ENCODE measurements at places on chromosomes 7 and 10.

GRCh38 chr7:131546583-131547141 lies 9.8 kb downstream of the PODXL start:
- DNase-seq: peak; percentile 4

DNA sequence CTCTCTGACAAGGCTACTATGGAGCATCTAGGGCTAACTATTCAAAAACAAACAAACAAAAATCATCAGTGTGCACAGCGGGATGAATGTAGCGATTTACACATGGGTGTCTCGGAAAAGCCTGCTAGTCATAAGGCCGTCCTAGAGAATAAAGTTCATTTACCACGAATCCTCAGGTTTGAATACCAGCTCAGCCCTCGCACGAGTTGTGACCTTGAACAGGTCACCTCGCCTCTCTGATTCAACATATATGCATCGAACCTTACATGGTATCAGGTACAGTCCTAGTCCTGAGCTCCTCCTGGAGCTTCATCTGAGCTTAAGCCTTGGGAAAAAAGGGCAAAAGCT lies 572 bp downstream of the ATP5MF start:
- DNase-seq: no peak

DNA sequence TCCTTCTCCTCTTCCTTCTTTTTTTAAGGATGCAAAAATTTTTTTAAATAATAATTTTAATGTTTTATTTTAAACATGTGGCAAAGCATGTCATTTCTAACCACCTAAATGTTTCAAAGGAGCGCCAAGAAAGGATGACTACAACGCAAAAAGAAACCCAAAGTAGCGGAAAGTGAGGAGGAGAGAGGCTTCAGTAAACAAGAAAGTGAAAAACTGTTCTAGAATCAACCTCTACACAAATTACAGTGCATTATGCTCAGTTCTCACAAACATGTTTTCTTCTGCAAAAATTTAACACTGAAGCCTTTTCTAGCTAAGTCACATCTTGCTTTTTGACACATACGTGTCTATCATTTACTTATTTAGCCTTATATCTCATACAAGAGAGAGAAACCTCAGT lies 948.6 kb downstream of the GATA3 start:
- no peak for DNase-seq

DNA sequence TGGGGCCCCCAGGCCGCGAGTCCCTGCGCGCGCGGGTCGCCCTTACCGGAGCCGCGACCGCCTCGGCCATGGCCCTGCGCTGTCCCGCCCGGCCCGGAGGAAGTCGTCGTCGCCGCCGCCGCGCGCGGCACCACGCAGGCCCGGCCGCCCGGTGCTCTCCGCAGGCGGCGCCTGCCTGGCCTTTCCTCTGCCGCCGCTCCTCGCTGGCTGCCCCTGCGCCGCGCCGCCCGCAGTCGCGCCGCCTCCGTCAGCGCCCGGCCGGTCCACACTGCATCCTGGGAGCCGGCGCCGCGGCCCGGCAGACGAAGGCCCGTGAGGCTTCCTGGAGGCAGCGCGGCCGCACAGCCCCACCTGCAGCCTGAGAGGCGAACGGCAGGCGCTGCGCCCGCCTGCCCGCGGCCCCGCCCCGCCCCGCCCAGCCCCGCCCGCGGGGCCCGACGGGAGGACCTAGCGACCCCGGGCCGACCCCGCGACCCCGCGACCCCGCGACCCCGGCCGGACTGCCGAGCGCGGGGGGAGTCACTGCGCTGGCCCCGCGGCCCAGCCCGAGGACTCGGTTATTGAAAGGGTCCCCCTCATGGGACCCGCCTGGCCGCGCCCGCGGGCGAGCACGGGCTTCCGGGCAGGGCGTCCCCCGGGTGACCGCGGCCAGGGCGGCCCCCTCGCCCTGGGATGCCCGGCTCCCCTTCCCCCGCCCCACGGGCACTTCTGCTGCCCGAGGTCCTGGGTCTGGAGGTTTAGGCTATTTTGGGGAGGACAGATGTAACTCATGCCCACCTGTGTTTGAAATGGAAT lies at the start of gene ZNF746:
Gene ZNF746, minus strand, starts transcription at position 343 of the 795 bp plus-strand sequence. Its CDS starts 273 bp downstream, at position 70.
- peak; percentile 64 for DNase-seq

DNA sequence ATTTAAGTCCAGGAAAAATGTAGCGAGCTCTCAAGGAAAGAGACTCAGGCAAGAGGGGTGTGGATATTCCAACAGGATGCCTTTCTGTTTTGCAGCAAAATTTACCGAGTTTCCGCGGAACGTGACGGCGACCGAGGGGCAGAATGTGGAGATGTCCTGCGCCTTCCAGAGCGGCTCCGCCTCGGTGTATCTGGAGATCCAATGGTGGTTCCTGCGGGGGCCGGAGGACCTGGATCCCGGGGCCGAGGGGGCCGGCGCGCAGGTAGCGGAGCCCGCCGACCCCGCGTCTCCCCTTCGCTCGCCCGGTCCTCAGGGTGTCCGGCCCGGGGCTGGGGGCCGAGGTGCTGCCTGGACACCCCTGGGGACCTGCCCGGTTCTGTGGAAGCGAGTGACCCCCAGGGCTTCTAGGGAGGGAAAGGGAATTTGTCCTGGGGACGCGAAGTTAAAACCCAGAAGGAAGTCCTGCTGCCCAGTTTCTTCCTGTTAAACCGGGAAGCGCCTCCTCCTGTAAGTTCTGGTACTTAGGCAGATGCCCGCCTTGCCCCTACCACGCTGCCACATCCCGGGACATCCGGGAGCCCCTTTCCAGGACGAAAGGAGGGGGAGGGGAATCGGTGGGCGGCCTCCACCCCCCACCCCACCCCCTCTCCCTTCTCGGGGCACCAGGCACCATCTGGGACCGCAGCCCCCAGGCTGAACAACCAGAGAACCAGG lies 2.5 kb downstream of the VSTM2A start:
- DNase-seq: no peak

GRCh38 chr7:138720286-138720685 lies 19.1 kb upstream of the SVOPL start:
- peak; percentile 41 for DNase-seq
